ENCODE measurements at places on chromosomes 7 and 10.

DNA sequence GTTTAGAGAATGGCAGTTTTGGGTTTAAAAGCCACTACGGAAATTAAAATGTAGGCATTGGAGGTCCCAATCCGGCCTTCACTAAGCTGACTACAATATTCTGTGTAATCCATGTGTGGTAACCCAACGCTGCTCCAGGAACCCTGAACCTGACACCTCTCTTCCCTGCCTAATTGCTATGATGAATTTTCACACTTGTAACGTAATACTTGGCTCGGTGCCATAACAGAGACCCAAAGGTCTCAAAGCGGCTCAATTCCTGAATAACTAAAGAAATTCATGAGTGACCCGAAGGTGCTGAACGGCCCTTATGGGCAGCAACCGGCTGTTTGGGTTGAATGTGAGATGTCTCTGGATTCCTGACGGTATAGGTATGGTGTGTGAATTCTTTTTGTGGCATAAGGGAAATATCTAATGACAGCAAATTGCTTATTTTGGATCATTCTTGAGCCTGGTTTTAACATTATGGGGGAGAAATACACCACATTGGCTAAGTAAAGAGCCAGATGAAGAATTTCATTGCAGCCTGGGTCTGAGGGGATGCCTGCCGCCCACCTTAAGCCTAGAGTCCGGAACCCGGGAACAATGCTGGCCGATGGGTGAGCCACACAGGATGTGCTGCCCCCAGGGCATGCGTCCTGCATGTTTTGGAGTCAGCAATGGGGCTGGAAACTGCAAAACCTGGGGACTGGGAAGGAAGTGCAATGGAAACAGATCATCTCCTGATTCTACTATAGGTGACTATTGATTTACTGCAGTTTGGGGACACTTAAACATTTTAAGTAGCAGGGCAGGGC, 69.7 kb upstream of the FZD8 start:
- no peak for DNase-seq

- no peak for DNase-seq
Measured at GRCh38 chr10:21260506-21261149, 264.9 kb downstream of the SKIDA1 start.

- no peak for DNase-seq
Measured at GRCh38 chr7:74193913-74194312, 15.9 kb upstream of the LAT2 start.

DNA sequence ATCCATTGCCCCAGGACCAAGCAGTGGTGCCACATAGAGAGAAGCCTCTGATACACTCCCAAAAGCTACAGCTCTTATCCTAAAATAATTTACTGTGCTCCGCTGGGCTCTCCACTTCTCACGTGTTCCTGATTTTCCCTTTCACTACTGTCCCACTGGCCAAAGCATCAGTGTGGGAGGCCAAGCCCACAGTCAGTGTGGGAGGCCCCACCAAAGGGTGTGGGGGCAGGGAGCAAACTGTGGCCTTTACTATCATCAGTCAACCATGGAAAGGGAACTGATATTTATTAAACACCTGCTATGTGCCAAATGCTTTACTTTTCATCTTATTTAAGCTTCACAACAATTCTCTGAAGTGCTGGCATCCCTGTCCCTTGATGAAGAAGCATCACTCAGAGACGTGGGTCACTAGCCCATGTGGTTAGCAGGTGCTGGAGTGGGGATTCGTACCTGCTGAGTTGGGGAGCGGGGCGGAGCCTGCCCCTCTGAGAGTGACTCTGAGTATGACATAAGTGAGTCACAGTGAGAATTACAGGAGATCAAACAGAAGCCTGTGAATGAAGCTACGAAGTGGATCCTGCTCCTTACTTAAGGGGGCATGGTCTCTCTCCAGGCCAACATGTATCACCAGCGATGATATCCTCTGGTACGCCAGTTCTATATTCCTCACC, 50.4 kb downstream of the PYROXD2 start:
- no peak for DNase-seq

GRCh38 chr7:73707045-73707631, 12.3 kb downstream of the STX1A start:
- DNase-seq, result no peak

DNA sequence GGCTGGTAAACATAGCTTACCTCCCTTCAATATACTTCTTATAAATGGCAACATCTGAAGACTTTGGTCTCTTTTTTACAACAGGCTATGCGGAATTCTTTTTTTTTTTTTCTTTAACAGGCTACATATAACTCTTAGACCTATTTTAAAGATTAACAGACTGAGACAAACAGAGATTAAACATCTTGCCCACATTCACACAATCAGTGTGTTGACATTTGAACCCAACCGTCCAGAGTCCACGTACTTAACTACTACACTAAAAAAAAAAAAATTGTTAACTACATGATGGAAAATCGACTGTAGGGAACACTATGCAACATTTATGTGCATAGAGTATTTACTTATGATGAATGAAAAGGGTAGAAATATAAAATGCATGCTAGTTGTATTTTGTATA, 298.5 kb downstream of the ELMO1 start:
- DNase-seq, result no peak

DNA sequence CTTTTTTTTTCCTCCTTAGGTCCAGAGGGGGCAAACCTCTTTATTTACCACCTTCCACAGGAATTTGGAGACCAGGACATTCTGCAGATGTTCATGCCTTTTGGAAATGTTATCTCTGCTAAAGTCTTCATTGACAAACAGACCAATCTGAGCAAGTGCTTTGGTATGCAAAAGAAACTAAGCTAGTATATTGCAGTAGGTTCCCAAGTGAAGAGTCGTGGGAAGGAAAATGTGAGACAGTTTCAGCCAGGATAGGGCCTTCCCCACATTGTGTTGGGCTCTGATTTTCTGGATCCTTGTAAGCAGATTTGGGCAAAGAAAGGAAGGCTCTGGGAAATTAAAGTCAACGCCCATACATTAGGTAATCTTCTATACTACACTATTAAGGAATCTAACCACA, 285.6 kb downstream of the USP6NL start:
- DNase-seq, result no peak

All from stimulated activated CD8-positive, alpha-beta memory T cell treated with anti-CD3 and anti-CD28 coated beads, Interleukin-4, amount 100 ng/mL, for 1 hour (primary cell).